Transverse colon (tissue), 4 donors: ENCODE measurements at places on chromosomes 2 and 18. TPM values are rescaled to one million over a fixed set of nuclear protein-coding genes. Genes with fewer than 3 reads are reported as not detected.

HMSD gene
- total RNA-seq: not detected

ADRA2B gene
- total RNA-seq: 0.32 TPM

NCOA1 gene
- total RNA-seq: 55.3 TPM

KLHL29 gene
- 3.3 TPM for total RNA-seq

TRABD2A gene
- 230 TPM for total RNA-seq

XIRP2 gene
- not detected for total RNA-seq

REG3A gene
- not detected for total RNA-seq

COA5 gene
- 13.1 TPM for total RNA-seq

FBXO15 gene
- total RNA-seq: 0.14 TPM

OSR1 gene
- 2.7 TPM for total RNA-seq

HTR2B gene
- total RNA-seq: 0.40 TPM

CSRNP3 gene
- total RNA-seq: 1.7 TPM

LIMS4 gene
- total RNA-seq: not detected

ANKRD23 gene
- 7.2 TPM for total RNA-seq

CFAP53 gene
- 0.27 TPM for total RNA-seq

EPHA4 gene
- 11.9 TPM for total RNA-seq

SERPINB11 gene
- total RNA-seq: not detected

GAREM2 gene
- total RNA-seq: not detected

NCKAP5 gene
- 5.9 TPM for total RNA-seq

DNA sequence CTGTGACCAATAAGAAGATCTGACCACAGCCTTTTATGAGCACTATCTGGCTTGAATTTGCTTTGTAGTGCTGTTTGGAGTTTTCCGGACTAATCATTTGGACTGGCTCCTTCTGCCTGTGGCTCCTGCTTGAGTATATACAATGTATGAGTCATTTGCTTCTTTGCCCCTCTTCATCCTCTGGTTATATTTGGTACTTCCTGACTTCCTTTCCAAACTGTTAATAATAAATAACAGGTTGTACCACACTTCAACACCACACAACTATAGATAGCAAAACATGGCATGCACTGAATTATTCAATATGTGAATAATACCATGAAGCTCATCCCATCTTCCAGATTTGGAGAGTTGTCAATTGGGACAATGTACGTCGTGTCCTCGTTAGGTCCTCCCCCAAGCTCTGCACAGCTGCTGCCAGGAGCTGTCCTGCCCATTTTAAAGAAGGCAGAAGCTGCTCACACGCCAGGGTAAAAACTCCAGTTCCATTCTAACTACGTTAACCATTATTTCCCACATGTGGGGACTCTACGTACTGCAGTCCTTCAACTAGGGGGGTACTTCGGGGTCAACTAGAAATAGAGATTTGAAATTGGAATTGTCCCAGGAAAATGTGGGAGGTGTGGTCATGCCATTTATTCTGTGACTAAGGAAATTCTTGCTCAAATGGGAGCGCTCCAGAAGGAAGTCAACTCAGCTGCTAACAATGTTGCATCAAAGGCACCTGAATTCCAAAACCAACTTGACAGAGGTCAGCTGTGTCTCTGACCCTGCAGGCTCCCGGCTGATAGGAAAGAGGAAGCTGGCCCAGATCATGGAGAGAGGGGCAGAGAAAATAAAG is 38.1 kb downstream of the ST8SIA5 start:
- DNase-seq: no peak

GRCh38 chr2:49973436-49973835 is 819.1 kb upstream of the FSHR start:
- DNase-seq: no peak

- DNase-seq: no peak
Measured at GRCh38 chr2:70513738-70514137, 39.9 kb downstream of the TGFA start.

DNA sequence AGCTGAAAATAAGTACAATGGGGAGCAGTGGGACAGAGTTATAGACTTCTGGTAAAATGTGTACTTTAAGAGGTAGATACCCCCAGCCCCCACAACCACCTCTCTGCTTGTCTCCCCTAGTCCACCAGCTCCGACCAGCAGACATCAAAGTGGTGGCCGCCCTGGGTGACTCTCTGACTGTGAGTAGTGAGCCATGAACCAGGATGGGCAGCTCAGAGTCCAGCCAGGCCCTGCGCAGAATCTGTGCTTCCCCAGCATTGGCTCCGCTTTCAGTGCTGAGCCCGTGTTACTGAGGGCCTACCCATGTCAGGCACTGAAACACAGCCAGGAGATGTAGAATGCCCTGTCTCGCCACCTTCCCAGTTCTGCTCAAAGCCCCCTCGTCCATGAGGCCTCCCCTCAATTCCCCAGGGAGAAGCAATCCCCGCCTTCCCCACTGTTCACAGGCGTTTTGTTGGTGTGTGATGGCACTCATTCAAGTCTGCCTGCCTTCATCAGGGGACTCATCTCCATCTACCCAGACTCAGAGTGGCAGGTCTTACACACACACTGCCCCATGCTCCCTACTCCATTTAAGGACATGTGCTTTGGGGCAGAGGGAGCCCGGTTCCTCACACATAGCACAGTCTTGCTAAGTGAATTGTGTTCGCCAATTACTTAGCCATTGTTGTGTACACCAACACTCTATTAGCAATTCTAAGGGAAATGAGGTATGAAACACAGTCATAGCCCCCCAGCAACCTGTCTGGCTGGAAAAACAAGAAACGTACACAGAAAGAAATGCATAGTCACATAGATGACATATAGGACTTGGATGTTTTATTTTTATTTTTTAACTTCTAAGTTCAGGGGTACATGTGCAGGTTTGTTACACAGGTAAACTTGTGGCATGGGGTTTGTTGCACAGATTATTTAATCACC is 122.6 kb downstream of the PLB1 start:
- DNase-seq: no peak

GRCh38 chr2:203763938-203764664 is 57.7 kb downstream of the CD28 start:
- DNase-seq: no peak

GRCh38 chr2:165699946-165700345 is 94.1 kb downstream of the GALNT3 start:
- no peak for DNase-seq

DNA sequence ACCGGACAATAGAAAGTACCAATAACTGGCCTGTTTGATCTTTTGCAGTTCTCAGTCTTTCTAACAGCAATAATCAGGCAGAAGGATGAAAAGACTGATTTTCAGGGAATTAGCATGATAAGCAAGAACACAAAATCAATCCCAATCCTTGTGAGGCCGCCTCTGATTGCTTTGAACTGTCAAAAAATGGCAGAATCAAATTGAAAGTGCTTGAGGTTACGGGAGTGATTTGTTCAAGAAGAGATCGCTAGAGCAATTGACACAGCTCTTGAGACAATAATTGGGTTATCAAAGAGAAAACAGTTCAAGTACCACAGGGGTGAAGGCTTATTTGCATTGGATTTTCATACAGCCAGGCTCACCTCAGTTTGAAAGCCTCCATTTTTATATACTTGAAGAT is 663.4 kb downstream of the ARHGAP15 start:
- DNase-seq: no peak

GRCh38 chr2:134522496-134523455 is 196.0 kb downstream of the TMEM163 start:
- no peak for DNase-seq

- DNase-seq: no peak
Measured at GRCh38 chr2:203799908-203800307, 67.7 kb upstream of the CTLA4 start.

GRCh38 chr2:20687260-20687832 is 20.4 kb downstream of the GDF7 start:
- DNase-seq: no peak

DNA sequence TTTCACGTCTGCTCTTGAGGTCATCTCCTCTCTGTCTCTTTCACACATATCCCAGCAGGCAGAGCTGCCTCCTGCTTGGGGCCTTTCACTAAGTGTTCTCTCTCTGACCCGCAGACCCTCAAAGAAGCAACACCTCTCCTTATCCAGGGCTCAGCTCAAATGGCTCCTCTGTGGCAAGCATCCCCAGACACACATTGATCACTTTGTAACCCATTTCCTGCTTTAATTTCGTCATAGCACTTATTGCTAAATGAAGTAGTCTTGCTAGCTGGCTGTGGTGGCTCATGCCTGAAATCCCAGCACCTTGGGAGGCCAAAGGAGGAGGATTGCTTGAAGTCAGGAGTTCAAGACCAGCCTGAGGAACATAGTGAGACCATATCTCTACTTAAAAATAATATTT is 41.4 kb downstream of the SGPP2 start:
- no peak for DNase-seq

DNA sequence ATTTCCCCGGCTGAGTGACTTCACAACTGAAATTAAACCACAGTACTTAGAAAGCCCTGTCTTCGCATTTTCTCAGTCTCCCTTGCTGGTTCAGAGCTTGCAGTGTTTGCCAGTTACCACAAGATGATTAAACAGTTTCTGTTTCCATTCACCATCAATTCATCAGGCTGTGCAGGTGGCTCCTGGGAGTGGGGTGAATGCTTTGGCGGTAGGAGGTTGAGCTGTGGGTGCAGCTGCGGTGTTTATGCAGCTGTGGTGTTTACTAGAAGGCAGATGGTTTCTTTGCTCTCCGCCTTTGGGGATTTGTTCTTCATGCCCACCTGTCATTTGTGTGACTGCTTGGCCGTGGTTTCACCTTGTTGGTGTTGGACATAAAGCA is 16.1 kb downstream of the ACOXL start:
- DNase-seq: peak; percentile 60

DNA sequence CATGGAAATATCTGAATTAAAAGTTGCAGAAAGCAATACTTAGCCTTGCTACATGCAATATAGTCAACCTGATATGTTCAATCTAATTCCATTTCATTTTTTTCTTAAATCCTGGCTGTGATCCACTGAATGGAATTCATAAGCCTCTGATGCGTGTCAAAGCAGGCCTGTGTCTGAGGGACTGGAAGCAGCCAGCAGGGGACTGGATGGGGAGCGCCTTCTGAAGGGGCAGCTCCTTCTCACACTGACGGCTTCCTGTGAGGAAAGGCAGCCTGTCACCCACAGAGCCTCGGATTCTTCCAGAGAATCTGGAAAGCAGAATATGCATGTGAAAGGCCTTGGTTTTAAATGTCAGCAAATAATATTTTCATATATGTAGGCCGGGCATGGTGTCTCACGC is 73.5 kb downstream of the KCNF1 start:
- no peak for DNase-seq

GRCh38 chr2:139480161-139480650 is 700.0 kb upstream of the NXPH2 start:
- DNase-seq: no peak

- DNase-seq: no peak
Measured at GRCh38 chr18:58144671-58145285, 100.8 kb downstream of the NEDD4L start.

DNA sequence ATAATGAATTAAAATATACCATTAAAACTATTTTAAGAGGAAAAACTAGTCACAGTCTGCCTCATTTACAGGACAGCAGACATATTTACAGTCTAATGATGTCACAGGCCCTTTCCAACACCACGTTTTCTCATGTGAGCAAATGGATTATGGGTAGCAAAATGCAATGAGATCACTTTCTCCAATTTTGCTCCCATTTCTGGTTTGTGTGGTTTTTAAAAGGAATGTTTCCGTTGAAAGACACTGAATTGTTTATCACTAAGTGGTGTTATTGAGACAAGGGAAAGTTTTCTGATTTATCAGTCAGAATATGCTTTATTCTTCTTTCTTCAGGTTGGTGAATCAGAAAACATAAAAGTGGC is 11.4 kb upstream of the NR4A2 start:
- no peak for DNase-seq

- peak; percentile 29 for DNase-seq
Measured at GRCh38 chr2:60353406-60353800, 200.1 kb downstream of the BCL11A start.

- no peak for DNase-seq
Measured at GRCh38 chr18:13433685-13434084, 215.1 kb downstream of the LDLRAD4 start.

GRCh38 chr18:28514699-28515098 is 337.8 kb upstream of the CDH2 start:
- no peak for DNase-seq

GRCh38 chr2:46487667-46488335 is 8.4 kb downstream of the TMEM247 start:
- DNase-seq: peak; percentile 47

GRCh38 chr2:18639756-18640453 is 50.5 kb upstream of the NT5C1B start:
- DNase-seq: no peak

DNA sequence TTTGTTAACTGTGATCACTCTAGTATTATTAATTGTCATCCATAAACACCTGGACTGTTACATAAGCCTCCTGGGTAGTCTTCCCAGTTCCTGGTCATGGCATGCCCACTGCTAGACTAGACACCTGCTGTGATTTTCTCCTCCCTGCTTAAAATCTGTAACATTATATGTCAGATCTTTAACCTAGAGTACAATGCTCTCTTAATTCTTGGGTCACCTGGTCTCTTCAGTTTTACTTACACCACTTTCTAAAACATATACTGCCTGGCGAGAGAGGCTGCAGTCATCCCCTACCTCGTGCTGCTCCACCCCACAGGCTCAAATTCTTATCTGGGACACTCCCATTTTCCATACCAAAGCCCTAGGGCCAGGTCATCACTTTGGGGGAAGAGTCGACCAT is 161.3 kb downstream of the CDH2 start:
- DNase-seq: no peak
